ENCODE measurements at places on chromosomes 11 and 22.

- DNase-seq = no peak
Measured at GRCh38 chr11:1121331-1121812, 36.4 kb upstream of the MUC5AC start.

DNA sequence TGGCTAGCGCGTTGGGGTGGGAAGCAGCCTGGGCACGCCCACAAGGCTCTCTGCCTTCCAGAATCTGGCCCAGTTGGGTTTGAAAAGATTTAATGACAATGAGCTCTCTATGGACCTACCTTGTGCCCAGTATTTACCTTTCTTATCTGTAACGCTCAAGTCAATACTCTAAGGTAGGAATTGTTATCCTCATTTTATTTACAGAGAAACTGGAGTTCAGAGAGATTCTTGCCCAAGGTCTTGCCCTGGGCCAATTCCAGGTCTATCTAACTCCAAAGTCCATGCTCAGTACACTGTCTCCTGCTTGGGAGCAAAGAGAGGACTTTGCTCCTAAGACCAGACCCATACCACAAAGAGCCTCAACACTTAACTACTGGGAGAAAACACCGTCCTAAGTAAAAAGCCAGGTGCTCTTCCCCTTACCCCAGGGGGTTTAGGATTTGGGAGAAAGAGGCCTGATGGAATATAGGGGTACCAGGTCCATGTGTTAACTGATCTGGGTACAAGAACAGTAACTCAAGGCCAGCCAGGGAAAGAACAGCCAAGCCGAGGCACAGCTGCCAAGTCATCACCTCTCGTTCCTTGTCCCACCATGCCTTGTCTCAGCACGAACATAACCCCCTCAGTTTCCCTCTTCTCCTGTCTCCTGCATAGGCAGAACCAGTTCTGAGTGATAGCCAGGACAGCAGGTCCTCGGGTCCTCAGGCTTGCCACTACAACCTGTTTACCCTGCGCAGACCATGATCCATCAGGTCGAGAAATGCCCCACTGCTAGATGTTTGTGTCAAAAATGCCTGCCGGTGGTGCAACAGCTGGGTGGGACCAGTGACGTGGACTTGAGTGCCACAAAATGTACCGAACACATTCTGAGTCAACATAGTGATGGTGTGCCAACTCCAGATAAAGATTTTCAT, 14.6 kb downstream of the APOA4 start:
- DNase-seq = no peak

- DNase-seq = no peak
Measured at GRCh38 chr11:36122671-36123070, 166.6 kb downstream of the COMMD9 start.

- no peak for DNase-seq
Measured at GRCh38 chr11:61954851-61955421, 4.8 kb downstream of the BEST1 start.

DNA sequence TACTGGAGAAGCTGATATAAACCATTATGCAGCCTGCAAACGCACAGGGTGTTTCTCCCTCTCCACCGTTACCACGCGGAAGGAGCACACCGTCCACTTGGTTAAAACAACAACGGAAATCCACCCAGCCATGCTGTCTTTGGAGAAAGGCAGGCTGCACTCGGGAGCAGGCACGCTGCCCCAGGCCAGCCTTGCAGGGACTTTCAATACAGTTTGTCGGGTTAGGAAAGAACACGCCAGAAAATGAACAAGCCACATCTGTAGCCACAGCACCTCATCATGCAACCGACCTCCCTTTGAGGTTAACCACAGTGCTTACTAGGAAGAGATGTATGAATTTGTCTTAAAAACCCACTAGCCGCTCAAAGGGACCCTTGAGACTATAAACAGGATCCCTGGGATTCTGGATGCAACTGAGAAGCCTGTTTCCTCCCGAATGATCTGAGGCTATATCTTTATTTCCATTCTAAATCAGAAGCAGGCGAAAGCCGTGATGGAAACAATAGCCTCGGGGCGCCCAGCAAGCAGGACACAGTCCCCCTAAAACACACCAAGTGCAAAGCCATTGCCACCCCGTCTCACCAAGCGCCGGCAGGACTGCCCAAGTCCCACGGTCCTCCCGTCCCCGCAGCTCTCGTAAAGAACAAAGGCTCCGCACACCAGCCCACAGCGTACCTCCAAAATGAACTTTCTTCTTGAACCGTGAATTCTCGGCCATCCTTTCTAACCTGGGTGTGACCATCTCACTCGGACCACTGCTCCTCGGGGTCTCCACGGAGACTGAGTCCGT, 318.9 kb downstream of the CTTN start:
- no peak for DNase-seq

- DNase-seq = peak; percentile 41
Measured at GRCh38 chr22:32644252-32645100, 157.0 kb upstream of the TIMP3 start.

- no peak for DNase-seq
Measured at GRCh38 chr11:23644443-23644842, 784.2 kb upstream of the CCDC179 start.

- no peak for DNase-seq
Measured at GRCh38 chr11:71562120-71562519, 3.2 kb upstream of the KRTAP5-10 start.

DNA sequence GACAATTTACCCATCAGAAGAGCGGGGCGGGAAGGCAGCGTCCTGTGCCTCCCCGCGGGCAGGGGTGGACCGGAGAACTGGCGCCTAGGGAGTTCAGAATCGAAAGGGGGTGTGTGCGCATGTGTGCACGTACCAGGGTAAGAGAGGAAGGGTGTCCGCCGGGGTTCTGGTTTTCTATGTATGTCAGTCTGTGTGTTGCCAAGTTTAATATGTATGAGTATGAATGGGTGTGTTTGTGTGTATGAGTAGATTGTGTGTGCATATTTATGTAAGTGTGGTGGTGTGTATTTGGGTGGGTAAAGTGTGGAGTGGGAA, 2.0 kb downstream of the KCNC1 start:
- DNase-seq = no peak

GRCh38 chr11:80873310-80873999, 1432.6 kb upstream of the TENM4 start:
- no peak for DNase-seq

- DNase-seq = peak; percentile 81
Measured at GRCh38 chr11:113532697-113533424, 57.7 kb upstream of the DRD2 start.

DNA sequence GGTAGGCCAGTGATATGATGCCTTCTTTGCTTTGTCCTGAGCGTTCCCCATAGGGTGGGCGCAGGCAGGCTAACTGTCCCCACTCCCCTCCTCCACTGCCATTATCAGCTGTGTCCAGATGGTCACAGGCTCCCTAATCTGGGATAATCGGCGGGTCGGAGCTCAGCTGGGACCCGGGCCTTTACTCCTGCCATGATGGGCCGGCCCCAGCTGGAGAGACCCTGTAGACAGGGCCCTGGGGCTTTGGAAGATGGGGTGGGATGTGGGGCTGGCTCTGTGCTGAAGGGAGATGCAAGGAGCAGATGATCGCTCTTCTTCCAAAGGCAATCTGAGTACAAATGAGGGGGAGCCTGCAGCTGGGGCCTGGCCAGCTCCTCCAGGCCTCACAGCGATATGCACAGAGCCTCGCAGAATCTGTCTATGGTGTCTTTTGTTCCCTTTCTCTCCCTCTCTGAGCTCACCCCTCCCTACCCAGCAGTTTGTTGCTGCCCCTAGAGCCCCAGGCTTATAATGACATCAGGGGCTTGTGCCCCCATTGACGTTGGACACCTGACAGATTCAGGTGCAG, 11.9 kb downstream of the KLHL35 start:
- peak; percentile 73 for DNase-seq

GRCh38 chr11:108112057-108112456, 9.3 kb upstream of the ACAT1 start:
- DNase-seq = no peak

- DNase-seq = no peak
Measured at GRCh38 chr11:122209619-122210366, 93.8 kb upstream of the BLID start.

- DNase-seq = no peak
Measured at GRCh38 chr11:104653407-104653806, 244.9 kb downstream of the CASP12 start.
